ENCODE measurements at places on chromosomes 3 and 15.

GRCh38 chr15:78709263-78709882 is 68.4 kb upstream of the CHRNB4 start:
- peak; percentile 64 for DNase-seq

DNA sequence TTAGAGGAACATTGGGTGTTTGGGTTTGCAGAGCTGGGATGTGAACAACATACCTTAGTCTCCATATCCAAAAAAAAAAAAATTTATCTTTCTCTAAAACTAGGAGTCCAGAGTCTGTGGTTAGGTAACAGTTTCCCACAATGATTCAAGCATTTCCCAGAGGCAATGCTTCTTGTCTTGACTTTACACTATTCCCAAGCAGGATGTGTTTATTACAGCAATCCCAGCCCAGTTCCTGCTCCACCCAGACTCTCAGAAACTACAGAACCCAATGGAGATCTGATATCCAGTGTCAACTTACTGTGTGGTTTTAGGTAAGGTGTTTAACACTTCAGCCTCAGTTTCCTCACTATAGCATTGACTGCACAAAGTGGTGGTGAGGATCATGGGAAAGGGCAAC is 2.3 kb upstream of the C3orf62 start:
- no peak for DNase-seq

DNA sequence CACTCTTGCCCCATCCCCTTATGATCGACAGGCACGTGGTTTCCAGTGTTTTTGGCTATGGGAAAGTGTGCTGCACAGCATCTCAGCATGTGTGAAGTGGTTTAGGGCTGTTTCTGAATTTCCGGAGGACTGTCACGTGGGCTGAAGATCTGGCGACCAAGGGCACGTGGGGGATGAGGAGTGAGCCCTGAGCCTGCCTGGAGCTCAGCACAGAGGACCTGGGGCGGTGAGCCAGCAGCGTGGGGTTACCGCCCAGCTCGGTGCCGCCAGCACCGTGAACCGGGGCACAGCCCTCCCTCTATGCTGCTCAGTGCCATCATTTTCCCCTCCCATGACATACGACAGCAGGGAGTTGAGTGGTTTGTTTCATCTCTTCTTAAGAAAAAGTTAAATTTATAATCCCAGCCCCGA is 150.2 kb downstream of the DNAJB8 start:
- DNase-seq: no peak

- no peak for DNase-seq
Measured at GRCh38 chr3:155377071-155377470, 83.6 kb upstream of the STRIT1 start.

DNA sequence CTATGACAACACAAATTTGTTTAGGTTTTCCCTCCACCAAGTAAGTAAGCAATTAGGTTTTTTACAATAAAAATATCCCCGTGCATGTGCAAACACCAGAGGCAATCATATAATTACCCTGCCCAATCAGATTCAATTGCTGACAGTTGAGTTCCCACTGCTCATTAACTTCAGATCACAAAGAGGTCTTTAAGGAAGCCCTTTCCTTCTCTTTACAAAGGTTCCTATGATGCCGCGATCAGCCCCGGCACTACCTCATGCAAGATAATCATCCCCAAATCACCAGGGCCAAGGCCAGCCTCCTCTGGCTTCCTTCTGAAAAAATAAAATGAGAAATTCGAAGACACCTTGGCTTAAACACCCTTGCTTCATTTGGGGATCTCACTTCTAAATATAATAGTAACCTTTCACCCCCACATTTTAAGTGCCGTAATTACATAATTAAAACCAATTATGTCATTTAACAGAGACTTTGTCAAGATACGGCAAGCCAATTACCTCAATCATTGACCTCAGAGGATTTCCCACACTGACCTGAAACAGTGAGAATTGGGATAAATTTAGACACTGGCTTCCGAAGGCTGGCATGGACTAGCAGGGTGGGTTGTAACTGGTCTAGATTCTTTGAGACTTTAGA is 121.3 kb upstream of the WNT5A start:
- no peak for DNase-seq

GRCh38 chr3:47421741-47422649 is 41.2 kb downstream of the PTPN23 start:
- no peak for DNase-seq

- no peak for DNase-seq
Measured at GRCh38 chr15:82132742-82133141, 86.9 kb upstream of the MEX3B start.

DNA sequence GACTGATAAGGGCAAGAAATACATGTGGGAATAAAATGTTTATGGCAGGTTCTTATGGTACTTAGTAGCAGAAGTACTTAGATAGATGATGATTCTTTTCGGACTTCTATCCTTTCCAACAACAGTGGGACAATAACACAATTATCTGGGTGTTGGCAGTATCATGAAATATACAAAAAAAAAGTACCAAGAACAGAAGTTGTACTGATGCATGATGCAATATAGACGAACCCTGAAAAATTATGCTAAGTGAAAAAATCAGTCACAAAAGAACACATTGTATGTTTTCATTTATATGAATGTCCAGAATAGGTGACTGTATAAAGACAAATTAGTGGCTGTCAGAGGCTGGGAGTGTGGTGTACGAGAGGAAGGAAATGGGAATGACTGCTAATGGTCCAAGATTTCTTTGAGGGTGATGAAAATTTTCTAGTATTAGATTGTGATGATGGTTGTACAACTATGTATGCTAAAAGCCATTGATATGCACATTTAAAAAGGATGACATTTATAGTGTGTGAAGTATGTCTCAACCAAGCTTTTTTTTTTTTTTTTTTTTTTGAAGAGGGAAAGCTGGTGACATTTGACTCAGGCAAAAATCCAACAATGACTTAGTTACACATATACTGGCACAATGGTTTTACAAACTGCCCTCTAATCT is 20.0 kb downstream of the PDE12 start:
- DNase-seq: no peak

GRCh38 chr15:43314171-43314570 is 16.2 kb downstream of the LCMT2 start:
- no peak for DNase-seq

DNA sequence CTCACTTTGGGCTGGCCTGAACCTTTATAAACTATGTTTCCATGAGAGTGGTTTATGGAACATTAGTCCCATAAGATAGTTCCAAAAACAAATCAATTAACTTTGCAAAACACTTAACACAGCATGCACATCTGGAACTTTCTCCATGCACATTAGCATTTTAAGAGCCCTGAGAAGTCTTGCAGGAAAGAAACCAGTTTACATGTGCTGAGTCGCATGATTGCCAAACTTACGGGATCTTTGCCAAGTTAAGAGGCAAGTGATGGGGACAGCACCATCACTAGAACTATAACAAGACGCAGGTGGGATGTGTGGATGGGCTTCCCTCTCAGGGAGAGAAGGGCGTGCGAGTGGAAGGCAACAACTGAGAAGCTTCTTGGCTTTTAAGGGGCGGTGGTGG is 20.7 kb downstream of the ADAMTS9 start:
- DNase-seq: no peak
